Right renal pelvis (tissue), 4 donors: ENCODE measurements at places on chromosomes 2 and 18.

DNA sequence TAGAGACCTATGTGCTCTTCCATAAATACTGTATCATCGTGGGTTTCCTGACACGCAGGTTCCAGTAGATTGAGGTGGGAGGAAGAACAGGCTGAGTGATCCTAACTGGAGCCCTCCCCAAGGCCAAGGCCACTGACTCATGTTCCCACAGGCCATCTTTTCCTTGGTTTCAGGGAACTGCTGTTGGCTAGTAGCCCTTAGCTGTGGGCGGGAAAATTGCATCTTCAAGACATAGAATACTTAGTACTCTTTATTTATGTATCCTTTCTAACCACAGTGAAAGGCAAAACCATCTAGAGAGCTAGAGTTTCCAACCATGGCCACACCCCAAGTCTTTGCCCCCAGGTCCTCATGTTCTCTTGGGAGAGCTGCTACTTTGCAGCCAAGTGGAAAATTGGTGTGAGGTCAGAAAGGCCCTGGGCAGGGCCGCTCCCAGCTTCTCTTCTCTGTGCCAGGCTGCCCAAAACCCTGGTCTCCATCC lies 55.9 kb downstream of the COPS8 start:
- no peak for DNase-seq

DNA sequence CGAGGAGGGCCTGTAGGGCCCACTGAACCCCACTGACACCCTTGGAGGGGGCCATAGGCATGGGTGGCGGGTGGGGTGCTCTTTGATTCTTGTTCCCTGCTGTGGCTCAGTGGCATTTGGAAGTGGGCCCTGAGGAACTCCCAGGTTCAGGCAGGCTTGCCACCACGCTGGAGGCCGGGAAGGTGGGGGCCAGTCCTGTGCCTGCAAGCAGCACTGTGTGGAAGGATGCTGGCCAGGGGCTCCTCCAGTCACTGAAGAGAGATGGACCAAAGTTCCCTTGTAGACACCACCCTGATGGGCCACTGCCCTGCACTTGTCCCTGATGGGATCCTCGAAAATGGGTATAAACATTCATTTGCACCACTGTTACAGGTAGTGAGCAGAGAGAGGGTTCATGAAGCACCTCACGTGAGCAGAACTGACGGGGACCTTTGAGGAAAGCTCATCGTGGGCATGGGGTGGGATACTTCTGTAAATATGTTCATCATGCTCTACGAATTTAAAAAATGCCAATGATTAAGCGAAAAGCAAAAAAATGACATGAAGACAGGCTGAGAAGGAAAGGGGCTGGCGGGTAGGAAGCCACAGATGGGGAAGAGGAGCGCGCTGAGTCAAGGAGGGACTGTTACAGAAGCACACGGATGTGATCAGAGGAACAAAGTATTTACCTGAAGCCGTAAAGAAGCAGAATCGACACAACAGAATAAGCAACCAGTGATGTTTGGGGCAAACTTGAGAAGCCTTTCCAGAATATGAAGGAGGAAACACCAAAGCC lies 45.2 kb upstream of the ASB1 start:
- DNase-seq, result no peak

DNA sequence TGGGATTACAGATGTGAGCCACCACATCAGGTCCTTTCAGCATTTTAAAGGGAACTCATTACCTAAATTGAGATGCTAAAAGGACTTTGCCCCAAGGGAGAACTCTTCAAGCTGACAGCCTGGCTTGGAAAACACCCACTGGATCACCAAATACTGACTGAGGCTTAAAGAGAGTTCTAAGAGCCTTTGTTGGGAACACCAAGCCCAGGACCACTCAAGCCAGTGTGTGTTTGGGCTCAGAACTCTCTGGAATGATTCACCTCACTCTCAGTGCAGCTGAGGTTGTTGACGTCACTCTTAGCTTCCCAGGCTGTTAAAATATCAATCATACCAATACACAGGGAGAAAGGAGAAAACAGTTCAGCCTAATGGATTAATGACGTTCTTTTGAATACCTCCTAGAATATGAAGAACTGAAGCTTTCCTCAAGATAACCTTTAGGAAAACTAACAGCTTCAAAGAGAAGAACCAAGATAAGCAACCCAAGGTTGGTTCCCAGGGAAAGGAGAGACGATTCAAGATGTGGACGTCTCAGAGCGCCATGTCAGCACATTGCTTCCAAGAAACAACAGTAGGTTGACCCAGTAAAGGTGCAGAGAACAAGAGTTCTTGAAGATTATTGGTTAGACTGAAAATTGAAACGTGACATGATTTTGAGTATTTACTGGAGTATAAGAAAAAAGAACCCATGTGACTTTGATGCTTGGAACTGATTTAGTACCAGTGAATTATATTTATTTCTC lies 48.0 kb upstream of the MGAT4A start:
- DNase-seq, result no peak

- no peak for DNase-seq
These were observed 4.6 kb downstream of the CDCA7 start for GRCh38 chr2:173359231-173359630.
